ENCODE measurements at places on chromosomes 16 and 17. TPM values are rescaled to one million over a fixed set of nuclear protein-coding genes. Genes with fewer than 3 reads are reported as not detected.
A peak's percentile ranks its signal among the peaks of the same experiment; 100 is the strongest.

- no peak overlapping the region for H3K27ac ChIP-seq
- no peaks in the 10 kb centered on the region for H3K27me3 ChIP-seq
- DNase-seq: no peak
- H3K4me1 ChIP-seq: peaks cover 5% of the 10 kb centered on the region
Observed at GRCh38 chr17:20315821-20316220, 151.5 kb downstream of the LGALS9B start.

DNA sequence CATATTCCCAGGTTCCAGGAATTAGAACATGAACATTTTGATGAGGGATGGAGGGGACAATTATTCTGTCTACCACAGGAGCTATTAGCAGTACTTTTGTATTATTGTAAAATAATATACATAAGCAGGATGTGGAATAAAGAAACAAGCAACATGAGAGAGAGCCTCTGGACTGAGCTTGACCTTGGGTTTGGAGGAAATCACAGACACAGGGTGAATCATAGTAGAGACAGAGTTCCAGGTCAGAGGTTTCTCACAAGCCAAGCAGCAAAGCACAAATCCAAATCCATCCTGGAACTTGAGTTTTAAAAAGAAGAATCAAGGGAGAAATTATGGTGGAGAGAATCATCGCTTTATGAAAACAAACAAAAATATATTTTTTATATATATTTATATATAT, 5.1 kb downstream of the KRT31 start:
- H3K27me3 ChIP-seq: peaks cover 5% of the 10 kb centered on the region
- no peaks in the 10 kb centered on the region for H3K36me3 ChIP-seq
- H3K4me1 ChIP-seq: peaks cover 12% of the 10 kb centered on the region
- H3K4me3 ChIP-seq: no peak overlapping the region
- DNase-seq: no peak
- H3K27ac ChIP-seq: no peak overlapping the region

- DNase-seq: no peak
- peaks cover 16% of the 10 kb centered on the region for H3K4me1 ChIP-seq
- peak overlapping the region; percentile 72 for H3K27ac ChIP-seq
- H3K27me3 ChIP-seq: no peaks in the 10 kb centered on the region
- H3K36me3 ChIP-seq: no peaks in the 10 kb centered on the region
- no peak overlapping the region for H3K4me3 ChIP-seq
Observed at GRCh38 chr16:64864232-64864809, 257.5 kb downstream of the CDH11 start.

GRCh38 chr17:41919840-41920579, 1.3 kb upstream of the ACLY start:
- H3K4me1 ChIP-seq: peaks cover 24% of the 10 kb centered on the region
- DNase-seq: no peak
- H3K36me3 ChIP-seq: no peaks in the 10 kb centered on the region

DNA sequence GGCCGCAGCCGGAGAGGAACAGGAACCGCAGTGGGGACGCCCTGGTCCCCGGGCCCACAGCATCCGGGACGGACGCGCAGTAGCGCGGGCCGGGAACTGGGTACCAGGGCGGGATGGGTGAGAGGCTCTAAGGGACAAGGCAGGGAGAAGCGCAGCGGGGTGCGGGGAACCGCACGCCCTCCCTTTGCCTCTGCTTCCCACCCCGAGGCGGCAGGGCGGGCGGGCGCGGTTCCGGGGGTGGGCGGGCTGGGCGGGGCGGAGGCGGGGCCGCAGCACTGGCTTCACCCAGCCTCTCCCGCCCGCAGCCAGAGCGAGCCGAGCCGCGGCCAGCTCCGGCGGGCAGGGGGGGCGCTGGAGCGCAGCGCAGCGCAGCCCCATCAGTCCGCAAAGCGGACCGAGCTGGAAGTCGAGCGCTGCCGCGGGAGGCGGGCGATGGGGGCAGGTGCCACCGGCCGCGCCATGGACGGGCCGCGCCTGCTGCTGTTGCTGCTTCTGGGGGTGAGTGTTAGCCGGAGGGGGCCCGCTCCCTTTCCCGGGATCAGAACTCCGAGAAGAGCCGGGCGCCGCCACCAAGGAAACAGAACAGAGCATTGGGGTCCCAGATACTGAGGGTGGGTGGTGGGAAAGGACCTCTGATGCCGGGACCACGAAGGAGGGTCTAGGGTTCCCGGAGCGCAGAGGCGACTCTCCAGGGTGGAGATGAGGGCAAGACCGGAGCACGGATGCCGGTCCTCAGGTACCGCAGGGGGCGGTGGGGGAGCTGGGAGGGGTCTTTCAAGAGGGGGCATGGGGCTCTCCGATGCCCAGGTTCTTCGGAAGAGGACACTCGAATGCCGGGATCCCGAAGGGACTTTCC, at the start of gene NGFR:
TSS of gene NGFR (plus strand) at position 308 of the 856 bp plus-strand sequence. CDS start at position 433, 125 bp downstream.
- H3K27ac ChIP-seq: peak within 1 kb of the TSS; percentile 29
- H3K4me1 ChIP-seq: peaks cover 32% of the 10 kb centered on the region
- no peaks in the 10 kb centered on the region for H3K36me3 ChIP-seq
- H3K27me3 ChIP-seq: peaks cover 50% of the 10 kb centered on the region

GRCh38 chr17:9020096-9020823, 1.1 kb upstream of the NTN1 start:
- no peak for DNase-seq
- H3K27me3 ChIP-seq: peaks cover 14% of the 10 kb centered on the region

DNA sequence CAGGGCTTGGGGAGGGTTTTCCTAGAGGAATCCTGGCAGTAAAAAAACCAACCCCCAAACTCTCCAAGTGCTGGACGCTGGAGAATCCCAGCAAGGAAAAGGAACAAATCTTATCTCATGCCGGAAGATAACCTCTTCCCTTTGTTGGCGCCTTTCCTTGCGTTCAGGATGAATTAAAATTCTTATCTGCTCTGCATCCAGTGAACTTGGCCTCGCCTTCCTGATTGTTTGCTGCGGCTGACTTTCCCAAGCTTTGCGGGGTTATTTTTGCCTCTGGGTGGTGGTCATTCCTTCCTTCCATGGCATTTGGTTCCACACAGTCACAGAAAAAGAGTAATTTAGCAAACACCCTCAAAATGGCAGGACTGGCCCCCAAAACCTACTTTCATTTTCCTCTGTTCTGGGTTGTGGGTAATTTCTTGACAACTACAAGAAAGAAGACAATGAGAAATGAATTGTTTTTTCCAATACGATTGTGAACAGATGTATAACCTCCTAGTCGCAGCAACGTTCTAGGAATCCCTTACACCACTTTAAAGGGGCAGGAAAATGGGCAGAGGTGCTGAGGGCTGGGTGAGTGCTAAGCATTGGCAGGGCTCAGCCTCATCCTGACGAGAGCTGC, 77.8 kb downstream of the MRC2 start:
- H3K27ac ChIP-seq: peak overlapping the region; percentile 90
- H3K4me1 ChIP-seq: peaks cover 25% of the 10 kb centered on the region
- H3K4me3 ChIP-seq: peak overlapping the region; percentile 4
- peaks cover 25% of the 10 kb centered on the region for H3K27me3 ChIP-seq

GRCh38 chr17:38701504-38702165, 3.4 kb upstream of the MLLT6 start:
- peak overlapping the region; percentile 97 for H3K27ac ChIP-seq
- H3K36me3 ChIP-seq: no peaks in the 10 kb centered on the region
- H3K4me3 ChIP-seq: peak overlapping the region; percentile 88
- no peak for DNase-seq
- no peaks in the 10 kb centered on the region for H3K27me3 ChIP-seq
- peaks cover 31% of the 10 kb centered on the region for H3K4me1 ChIP-seq

- no peaks in the 10 kb centered on the region for H3K27me3 ChIP-seq
- no peak overlapping the region for H3K4me3 ChIP-seq
- no peak overlapping the region for H3K27ac ChIP-seq
- no peak for DNase-seq
- H3K4me1 ChIP-seq: no peaks in the 10 kb centered on the region
- no peaks in the 10 kb centered on the region for H3K36me3 ChIP-seq
Observed at GRCh38 chr16:12447556-12447955, 356.1 kb downstream of the CPPED1 start.

DNA sequence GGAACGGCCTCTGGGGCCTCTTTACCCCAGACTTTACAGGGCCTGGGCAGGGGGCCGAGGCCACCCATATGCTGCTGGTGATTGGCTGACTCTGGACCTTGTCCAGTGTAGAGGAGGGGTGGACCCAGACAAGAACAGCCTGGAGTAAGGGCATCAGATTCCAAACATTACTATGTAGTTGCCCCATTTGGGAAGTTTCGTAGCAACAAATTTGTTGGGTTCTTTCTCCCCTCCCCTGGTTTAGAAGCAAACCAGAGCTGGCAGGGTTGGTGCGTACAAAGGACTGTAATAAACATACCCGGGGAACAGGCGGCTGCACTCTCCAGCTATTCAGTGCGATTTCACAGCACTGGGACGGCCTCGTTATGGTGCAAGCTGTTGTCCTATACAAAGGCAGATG, 145.5 kb downstream of the NTN1 start:
- H3K27ac ChIP-seq: no peak overlapping the region
- H3K27me3 ChIP-seq: no peaks in the 10 kb centered on the region

DNA sequence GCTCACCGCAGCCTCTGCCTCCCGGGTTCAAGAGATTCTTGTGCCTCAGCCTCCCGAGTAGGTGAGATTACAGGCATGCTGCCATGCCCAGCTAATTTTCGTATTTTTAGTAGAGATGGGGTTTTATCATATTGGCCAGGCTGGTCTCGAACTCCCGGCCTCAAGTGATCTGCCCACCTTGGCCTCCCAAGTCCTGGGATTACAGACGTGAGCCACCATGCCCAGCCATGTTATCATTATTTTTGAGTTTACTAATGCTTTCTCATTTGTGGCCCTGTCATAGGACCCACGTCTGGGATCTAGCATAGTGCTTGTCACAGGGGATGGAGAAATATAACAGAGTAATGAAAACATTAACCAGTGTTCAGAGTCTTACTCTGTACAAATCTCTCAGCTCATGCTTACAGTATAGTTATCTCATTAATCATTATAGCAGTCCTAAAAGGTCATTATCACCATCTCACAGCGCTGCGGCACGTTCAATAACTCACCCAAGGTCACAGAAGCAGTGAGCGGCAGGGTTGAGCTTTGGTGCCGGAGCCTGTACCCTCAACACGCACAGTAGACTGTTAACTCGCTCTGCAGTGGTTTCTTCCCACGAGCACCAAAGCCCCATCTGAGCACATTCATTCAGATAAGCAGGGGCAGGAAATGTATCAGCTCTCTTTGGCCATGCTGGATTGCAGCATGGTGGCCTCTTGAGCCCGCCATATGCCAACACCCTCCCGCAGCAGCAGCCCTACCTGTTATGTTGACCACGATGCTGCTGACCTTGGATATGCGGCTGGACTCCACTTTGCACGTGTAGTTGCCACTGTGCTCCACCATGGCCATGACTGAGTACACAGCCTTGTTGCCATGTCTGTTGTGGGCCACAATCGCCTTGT, 21.4 kb downstream of the PECAM1 start:
- no peak for DNase-seq
- no peak overlapping the region for H3K4me3 ChIP-seq
- no peaks in the 10 kb centered on the region for H3K4me1 ChIP-seq
- H3K36me3 ChIP-seq: peaks cover 15% of the 10 kb centered on the region
- H3K27me3 ChIP-seq: no peaks in the 10 kb centered on the region
- no peak overlapping the region for H3K27ac ChIP-seq

DNA sequence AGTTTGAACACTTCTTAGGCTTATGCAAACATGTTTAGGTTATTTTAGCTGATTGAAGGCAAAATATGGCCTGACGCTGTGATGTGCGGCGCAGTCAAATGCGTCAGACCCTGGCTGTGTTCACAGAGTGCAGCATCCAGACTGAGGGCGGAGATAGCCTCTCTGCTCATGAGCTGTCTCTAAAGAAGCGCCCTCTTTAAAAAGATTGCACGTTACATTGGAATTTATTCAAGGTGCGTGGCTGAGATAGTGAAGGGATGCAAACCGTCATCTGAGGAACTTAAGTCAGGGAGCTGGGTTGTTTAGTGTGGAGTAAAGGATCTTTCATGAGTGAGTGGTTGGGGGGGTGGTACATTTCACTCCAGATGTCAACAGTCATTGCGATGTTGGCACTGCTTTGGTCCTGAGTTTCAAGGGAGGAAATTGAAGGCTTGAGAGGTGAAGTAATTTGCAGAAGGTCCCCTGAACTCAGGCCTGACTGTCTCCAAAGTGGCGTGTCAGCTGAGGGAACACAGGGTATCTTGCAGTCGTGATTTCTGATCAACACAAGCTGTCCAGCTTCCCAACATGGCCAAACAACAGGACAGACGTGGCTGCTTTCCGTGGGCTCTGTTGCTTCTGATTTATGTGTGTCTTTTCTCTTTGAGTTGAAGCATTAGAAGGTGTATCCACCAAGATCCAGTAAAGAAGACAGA, 33.4 kb downstream of the RPTOR start:
- H3K27me3 ChIP-seq: no peaks in the 10 kb centered on the region
- H3K36me3 ChIP-seq: peaks cover 5% of the 10 kb centered on the region
- H3K4me3 ChIP-seq: no peak overlapping the region
- H3K4me1 ChIP-seq: no peaks in the 10 kb centered on the region
- no peak overlapping the region for H3K27ac ChIP-seq

DNA sequence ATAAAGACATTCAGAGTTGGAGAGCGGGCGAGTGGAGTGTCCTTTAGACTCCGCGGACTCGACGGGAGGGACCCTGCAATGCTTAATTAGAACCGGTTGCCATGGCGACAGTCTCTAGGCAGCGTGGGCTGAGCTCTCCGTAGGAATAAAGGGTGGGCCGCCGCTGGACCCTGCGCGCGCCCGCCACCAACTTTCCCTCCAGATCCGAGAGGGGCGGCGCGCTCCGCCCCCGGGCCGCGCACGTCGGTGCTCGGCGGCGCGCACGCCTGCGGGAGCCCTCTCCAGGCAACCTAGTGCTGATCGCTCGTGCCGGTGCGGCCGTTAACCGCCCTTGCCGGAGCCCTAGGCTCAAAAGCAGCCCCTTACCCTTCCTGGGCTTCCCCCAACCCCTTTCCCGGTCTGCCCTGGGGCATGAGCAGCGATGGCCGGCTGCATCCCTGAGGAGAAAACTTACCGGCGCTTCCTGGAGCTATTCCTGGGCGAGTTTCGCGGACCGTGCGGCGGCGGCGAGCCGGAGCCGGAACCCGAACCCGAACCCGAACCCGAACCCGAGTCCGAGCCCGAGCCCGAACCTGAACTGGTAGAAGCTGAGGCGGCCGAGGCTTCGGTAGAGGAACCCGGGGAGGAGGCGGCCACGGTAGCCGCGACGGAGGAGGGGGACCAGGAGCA, at the start of gene PPM1E:
TSS of gene PPM1E (plus strand) at position 278 of the 669 bp plus-strand sequence.
- peaks cover 8% of the 10 kb centered on the region for H3K4me1 ChIP-seq
- H3K36me3 ChIP-seq: no peaks in the 10 kb centered on the region
- peaks cover 61% of the 10 kb centered on the region for H3K27me3 ChIP-seq
- DNase-seq: peak; percentile 34
- no peak within 1 kb of the TSS for H3K27ac ChIP-seq

DNA sequence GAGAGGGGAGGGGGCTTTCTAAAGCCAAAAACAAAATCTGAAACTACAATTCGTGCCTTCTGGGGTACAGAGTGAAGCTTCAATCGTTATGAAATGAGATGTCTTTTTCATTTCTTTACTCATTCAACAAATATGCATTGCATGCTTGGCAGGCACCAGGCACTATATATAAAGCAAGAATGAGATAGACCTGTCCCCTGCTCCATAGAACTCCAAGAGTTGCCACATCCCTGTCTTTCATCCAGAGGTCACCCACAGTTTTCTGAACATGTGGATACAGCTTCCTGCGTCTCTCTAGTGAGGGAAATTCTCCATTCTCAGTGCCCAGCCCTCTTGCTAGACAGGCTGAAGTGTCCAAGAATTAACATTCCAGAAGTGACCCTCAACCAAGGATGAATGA, 343.2 kb upstream of the MAF start:
- no peak for DNase-seq
- no peaks in the 10 kb centered on the region for H3K36me3 ChIP-seq
- H3K4me3 ChIP-seq: no peak overlapping the region
- no peak overlapping the region for H3K27ac ChIP-seq

The RPH3AL gene
- 3.7 TPM for total RNA-seq

The NTN3 gene
- 0.12 TPM for total RNA-seq

The CLEC16A gene
- total RNA-seq: 23.3 TPM

The GABARAPL2 gene
- total RNA-seq: 198 TPM

The CLEC18C gene
- total RNA-seq: not detected

The TMEM132E gene
- not detected for total RNA-seq

The TBC1D3I gene
- total RNA-seq: not detected

The CDH8 gene
- not detected for total RNA-seq

The SSTR5 gene
- total RNA-seq: 4.7 TPM

All from heart right ventricle (tissue), 16 donors.